ENCODE measurements at places on chromosomes 12 and 14. TPM values are rescaled to one million over a fixed set of nuclear protein-coding genes. Genes with fewer than 3 reads are reported as not detected.

GRCh38 chr14:55116246-55117030, 12.6 kb upstream of the LGALS3 start:
- H3K4me3 ChIP-seq, result no peak overlapping the region
- no peak overlapping the region for H3K27ac ChIP-seq
- H3K4me1 ChIP-seq, result peaks cover 7% of the 10 kb centered on the region
- H3K36me3 ChIP-seq, result no peaks in the 10 kb centered on the region
- no peaks in the 10 kb centered on the region for H3K27me3 ChIP-seq
- DNase-seq, result no peak

- peak overlapping the region; percentile 98 for H3K4me3 ChIP-seq
- H3K27me3 ChIP-seq, result no peaks in the 10 kb centered on the region
- peak overlapping the region; percentile 90 for H3K27ac ChIP-seq
- DNase-seq, result no peak
Observed at GRCh38 chr12:19129122-19129485, 429 bp upstream of the PLEKHA5 start.

- H3K27ac ChIP-seq, result no peak overlapping the region
- DNase-seq, result no peak
- no peaks in the 10 kb centered on the region for H3K36me3 ChIP-seq
- H3K27me3 ChIP-seq, result no peaks in the 10 kb centered on the region
- no peaks in the 10 kb centered on the region for H3K4me1 ChIP-seq
Observed at GRCh38 chr12:132546647-132547046, 56.7 kb downstream of the FBRSL1 start.

The EMP1 gene
- total RNA-seq, result 30.5 TPM

The EGLN3 gene
- 1.8 TPM for total RNA-seq

- peaks cover 9% of the 10 kb centered on the region for H3K4me1 ChIP-seq
- peak overlapping the region; percentile 95 for H3K4me3 ChIP-seq
- peak overlapping the region; percentile 99 for H3K27ac ChIP-seq
- H3K27me3 ChIP-seq, result no peaks in the 10 kb centered on the region
Observed at GRCh38 chr14:35406090-35406489, 1.5 kb upstream of the NFKBIA start.

The CCDC88C gene
- total RNA-seq, result 2.0 TPM

The CCND2 gene
- 30.0 TPM for total RNA-seq

DNA sequence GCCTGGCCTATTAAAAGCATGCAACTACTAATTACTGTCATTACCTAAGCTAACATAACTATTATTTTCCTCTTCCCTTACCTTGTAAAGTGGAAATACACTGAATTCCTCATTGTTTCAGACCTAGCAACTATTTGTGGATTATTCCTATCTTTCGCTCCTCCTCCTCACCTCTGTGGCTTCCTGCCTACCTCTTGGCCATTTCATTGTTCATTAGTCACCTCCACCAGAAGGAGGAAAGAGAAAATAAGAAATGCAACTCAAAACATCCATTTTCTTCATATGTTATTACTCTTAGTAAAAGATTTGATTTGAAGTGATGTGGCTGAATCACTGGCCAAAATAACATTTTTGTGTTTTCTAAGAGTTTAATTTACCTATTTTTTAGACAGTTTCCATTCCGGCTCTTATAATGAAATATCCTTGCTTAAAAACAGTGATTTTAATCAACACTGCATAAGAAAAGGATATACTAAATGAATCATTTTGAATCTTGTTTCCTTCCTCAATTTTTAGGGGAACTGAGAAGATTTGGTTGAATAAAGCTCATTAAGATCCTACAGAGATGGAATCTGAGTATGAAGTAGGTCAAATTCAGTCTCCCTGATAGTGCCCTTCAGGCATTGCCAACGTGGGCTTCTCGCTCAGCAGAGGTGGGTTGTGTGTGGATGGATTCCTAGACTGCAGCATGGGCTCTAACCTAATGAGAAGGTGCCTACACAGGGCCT, 27.6 kb upstream of the ARHGAP5 start:
- H3K36me3 ChIP-seq, result no peaks in the 10 kb centered on the region
- no peaks in the 10 kb centered on the region for H3K4me1 ChIP-seq
- H3K27ac ChIP-seq, result no peak overlapping the region
- H3K27me3 ChIP-seq, result no peaks in the 10 kb centered on the region

DNA sequence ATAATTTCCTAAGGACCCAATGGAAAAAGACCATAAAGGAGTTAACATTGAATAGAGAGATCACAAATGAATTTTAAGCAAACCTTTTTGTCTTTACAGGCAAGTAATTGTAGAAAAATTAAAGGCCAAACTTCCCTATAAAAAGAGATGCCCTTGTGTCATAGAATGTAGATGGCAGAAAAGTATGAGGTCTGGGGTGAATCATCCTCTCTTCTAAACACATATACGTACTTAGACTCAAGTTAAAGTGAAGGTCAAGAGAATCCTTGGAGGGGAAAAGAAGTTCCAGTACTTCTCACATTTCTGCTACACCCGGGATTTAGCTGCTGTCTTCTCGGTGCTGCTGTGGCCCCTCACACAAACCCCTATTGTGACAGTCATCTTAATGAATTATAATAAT, 116.2 kb upstream of the ARID2 start:
- no peak overlapping the region for H3K27ac ChIP-seq
- no peaks in the 10 kb centered on the region for H3K27me3 ChIP-seq
- H3K4me3 ChIP-seq, result no peak overlapping the region
- DNase-seq, result no peak
- no peaks in the 10 kb centered on the region for H3K4me1 ChIP-seq
- H3K36me3 ChIP-seq, result no peaks in the 10 kb centered on the region

- no peaks in the 10 kb centered on the region for H3K27me3 ChIP-seq
- H3K4me1 ChIP-seq, result peaks cover 24% of the 10 kb centered on the region
- no peak for DNase-seq
- H3K4me3 ChIP-seq, result no peak overlapping the region
Observed at GRCh38 chr14:56125772-56126636, 7.8 kb downstream of the PELI2 start.

DNA sequence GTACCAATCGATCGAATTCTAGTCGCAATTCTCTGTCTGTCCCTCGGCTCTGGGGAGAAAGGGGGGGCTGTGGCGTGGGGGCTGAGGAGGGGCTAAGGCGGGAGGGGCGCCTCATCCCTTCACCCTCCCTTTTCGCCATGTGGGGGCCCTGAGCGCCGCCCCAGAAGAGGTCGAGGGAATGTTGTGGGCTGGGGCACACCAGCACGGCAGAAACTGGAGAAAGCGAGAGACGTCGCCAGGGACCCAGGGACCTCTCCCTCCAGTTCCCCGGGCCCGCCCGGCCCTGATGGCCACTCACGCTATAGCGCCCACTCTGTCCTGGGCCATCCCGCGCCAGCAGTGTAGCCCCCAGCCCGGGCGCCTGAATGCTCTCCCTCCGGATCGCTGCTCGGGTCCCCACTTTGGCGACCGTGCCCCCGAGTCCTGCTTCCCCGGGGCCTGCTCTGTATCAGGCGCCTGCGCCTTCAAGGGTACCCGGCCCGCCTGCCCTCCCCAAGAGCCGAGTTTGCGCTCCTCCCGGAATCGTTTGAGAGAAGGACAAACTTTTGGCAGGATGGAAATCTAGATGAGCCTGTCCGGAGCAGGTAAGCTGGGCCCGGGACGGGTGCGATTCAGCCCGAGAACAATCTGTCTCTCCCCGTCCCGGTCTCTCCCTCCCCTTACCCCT, 62.6 kb downstream of the SMUG1 start:
- H3K4me3 ChIP-seq, result peak overlapping the region; percentile 87
- H3K4me1 ChIP-seq, result peaks cover 4% of the 10 kb centered on the region
- no peaks in the 10 kb centered on the region for H3K27me3 ChIP-seq
- H3K27ac ChIP-seq, result peak overlapping the region; percentile 76
- H3K36me3 ChIP-seq, result no peaks in the 10 kb centered on the region

DNA sequence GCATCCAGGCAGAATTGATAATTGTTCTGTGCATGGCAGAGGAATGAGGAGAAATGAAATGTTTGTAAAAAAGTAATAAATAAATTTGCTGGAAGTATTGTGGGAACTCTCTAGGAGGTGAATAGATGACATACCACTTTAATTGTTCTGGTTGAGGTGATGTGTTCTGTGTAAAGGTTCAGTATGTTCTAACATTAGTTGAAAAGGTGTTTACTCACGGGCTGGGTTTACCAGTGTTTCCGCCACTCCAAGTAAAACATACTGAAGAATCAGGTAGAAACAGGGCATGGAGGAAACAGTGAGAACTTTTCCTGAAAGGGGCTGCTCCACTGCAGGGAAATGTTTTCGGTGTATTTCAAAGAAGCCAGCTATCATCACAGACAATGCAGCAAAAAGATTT, 53.3 kb downstream of the SLC15A5 start:
- no peaks in the 10 kb centered on the region for H3K27me3 ChIP-seq
- no peak overlapping the region for H3K27ac ChIP-seq
- no peak for DNase-seq
- H3K4me1 ChIP-seq, result no peaks in the 10 kb centered on the region
- no peak overlapping the region for H3K4me3 ChIP-seq

- no peaks in the 10 kb centered on the region for H3K36me3 ChIP-seq
- no peak for DNase-seq
- no peaks in the 10 kb centered on the region for H3K4me1 ChIP-seq
Observed at GRCh38 chr14:38880643-38881524, 222.2 kb downstream of the SEC23A start.

The SYT1 gene
- 12.3 TPM for total RNA-seq

The PAPLN gene
- total RNA-seq, result 13.3 TPM

GRCh38 chr12:21690704-21691368, 33.2 kb upstream of the LDHB start:
- H3K27ac ChIP-seq, result no peak overlapping the region
- H3K36me3 ChIP-seq, result no peaks in the 10 kb centered on the region
- no peak overlapping the region for H3K4me3 ChIP-seq
- no peaks in the 10 kb centered on the region for H3K27me3 ChIP-seq

The TMEM52B gene
- total RNA-seq, result not detected

The ATG101 gene
- total RNA-seq, result 36.5 TPM

The NFATC4 gene
- total RNA-seq, result 88.3 TPM

DNA sequence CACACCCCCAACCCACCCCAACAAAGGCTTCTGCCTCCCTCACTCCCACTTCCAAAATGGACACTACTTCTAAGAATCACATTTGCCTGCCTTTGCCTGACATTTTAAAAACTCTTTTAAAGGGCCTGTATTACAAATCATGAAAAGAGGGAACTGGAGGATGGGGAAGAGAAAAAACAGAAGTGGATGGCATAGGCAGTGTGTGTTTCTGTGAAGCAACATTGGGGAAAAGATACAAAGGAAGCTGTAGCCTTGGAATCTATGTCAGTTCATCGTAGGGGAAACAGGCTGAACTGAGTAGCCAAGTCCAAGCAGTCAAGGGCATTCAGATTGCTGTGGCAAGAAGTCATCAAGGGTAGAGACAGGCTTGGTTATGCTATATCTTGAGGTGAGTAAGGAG, 273.9 kb downstream of the BTG1 start:
- no peaks in the 10 kb centered on the region for H3K36me3 ChIP-seq
- no peak overlapping the region for H3K27ac ChIP-seq
- no peaks in the 10 kb centered on the region for H3K27me3 ChIP-seq
- H3K4me3 ChIP-seq, result no peak overlapping the region
- no peak for DNase-seq

- no peak overlapping the region for H3K4me3 ChIP-seq
- H3K27me3 ChIP-seq, result no peaks in the 10 kb centered on the region
- peak overlapping the region; percentile 35 for H3K27ac ChIP-seq
- DNase-seq, result peak; percentile 54
- H3K36me3 ChIP-seq, result no peaks in the 10 kb centered on the region
Observed at GRCh38 chr12:123445388-123446332, 9.2 kb upstream of the RILPL2 start.

DNA sequence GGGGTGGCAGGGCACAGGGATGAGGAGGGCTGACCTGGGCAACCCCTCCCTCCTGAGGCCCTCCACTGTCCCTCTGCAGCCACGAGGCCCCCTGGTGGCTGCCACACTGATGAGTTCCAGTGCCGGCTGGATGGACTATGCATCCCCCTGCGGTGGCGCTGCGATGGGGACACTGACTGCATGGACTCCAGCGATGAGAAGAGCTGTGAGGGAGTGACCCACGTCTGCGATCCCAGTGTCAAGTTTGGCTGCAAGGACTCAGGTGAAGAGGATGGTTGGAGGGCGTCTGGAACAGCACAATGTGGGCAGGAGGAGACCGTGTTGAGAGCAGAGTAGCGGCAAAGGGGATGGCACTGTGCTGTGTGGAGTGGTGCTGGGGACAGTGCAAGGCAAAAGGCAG, 25.7 kb upstream of the LRP1-AS start:
- H3K4me3 ChIP-seq, result no peak overlapping the region
- H3K27ac ChIP-seq, result peak overlapping the region; percentile 73

- H3K4me3 ChIP-seq, result peak overlapping the region; percentile 19
- H3K36me3 ChIP-seq, result no peaks in the 10 kb centered on the region
- H3K27ac ChIP-seq, result peak overlapping the region; percentile 65
- no peaks in the 10 kb centered on the region for H3K27me3 ChIP-seq
- DNase-seq, result peak; percentile 89
Observed at GRCh38 chr14:55136885-55137786, 8.1 kb downstream of the LGALS3 start.

GRCh38 chr12:7994731-7995205, 37.7 kb upstream of the FOXJ2 start:
- DNase-seq, result no peak
- H3K36me3 ChIP-seq, result no peaks in the 10 kb centered on the region
- no peak overlapping the region for H3K27ac ChIP-seq
- H3K27me3 ChIP-seq, result no peaks in the 10 kb centered on the region
- no peak overlapping the region for H3K4me3 ChIP-seq

GRCh38 chr12:10220398-10221077, 7.9 kb downstream of the GABARAPL1 start:
- H3K27me3 ChIP-seq, result no peaks in the 10 kb centered on the region
- no peak overlapping the region for H3K4me3 ChIP-seq
- H3K27ac ChIP-seq, result no peak overlapping the region

DNA sequence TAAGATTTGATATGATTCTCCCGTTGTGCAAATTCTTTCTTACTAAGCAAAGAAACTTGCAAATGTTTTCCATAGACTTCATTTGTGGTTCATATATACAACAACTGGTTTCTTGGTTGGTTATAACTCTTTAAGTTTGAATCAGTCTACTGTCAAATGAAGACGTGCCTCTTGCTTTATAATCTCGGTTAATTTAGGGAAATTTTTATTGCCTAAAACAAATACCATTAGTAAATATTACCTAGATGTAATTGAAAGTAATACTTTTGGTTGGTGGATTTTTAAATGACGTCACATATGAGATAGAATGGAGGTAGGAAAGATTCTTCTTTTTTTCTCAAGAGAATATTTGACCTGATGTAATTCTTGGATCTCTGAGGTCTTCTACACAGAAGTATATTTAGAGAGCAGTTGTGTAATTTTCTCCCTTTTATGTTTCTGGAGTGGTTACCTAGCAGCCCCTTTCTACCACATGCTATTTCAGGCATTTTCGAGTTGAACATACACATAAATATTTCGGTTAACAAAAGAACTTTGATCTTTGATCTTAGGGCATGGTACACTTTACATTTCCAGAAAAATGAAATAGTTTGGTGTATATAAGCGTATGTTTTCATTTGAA, 1.7 kb downstream of the ATF7IP start:
- H3K4me3 ChIP-seq, result peak overlapping the region; percentile 68
- H3K36me3 ChIP-seq, result no peaks in the 10 kb centered on the region
- H3K4me1 ChIP-seq, result peaks cover 2% of the 10 kb centered on the region

GRCh38 chr12:124098887-124099286, 125.9 kb downstream of the ZNF664 start:
- H3K27me3 ChIP-seq, result no peaks in the 10 kb centered on the region
- no peaks in the 10 kb centered on the region for H3K36me3 ChIP-seq
- DNase-seq, result no peak
- H3K27ac ChIP-seq, result no peak overlapping the region

The MORN3 gene
- 2.6 TPM for total RNA-seq

- no peaks in the 10 kb centered on the region for H3K36me3 ChIP-seq
- H3K4me1 ChIP-seq, result peaks cover 11% of the 10 kb centered on the region
- no peaks in the 10 kb centered on the region for H3K27me3 ChIP-seq
- H3K4me3 ChIP-seq, result no peak overlapping the region
Observed at GRCh38 chr14:68279777-68280233, 460.2 kb downstream of the RAD51B start.

GRCh38 chr12:54759751-54760150, 94.6 kb upstream of the MUCL1 start:
- DNase-seq, result no peak
- no peaks in the 10 kb centered on the region for H3K4me1 ChIP-seq
- no peak overlapping the region for H3K27ac ChIP-seq
- H3K27me3 ChIP-seq, result no peaks in the 10 kb centered on the region
- no peak overlapping the region for H3K4me3 ChIP-seq

The PZP gene
- total RNA-seq, result 0.25 TPM

Measured in ovary (tissue), 10 donors.